ENCODE measurements at places on chromosomes 1 and 21.

DNA sequence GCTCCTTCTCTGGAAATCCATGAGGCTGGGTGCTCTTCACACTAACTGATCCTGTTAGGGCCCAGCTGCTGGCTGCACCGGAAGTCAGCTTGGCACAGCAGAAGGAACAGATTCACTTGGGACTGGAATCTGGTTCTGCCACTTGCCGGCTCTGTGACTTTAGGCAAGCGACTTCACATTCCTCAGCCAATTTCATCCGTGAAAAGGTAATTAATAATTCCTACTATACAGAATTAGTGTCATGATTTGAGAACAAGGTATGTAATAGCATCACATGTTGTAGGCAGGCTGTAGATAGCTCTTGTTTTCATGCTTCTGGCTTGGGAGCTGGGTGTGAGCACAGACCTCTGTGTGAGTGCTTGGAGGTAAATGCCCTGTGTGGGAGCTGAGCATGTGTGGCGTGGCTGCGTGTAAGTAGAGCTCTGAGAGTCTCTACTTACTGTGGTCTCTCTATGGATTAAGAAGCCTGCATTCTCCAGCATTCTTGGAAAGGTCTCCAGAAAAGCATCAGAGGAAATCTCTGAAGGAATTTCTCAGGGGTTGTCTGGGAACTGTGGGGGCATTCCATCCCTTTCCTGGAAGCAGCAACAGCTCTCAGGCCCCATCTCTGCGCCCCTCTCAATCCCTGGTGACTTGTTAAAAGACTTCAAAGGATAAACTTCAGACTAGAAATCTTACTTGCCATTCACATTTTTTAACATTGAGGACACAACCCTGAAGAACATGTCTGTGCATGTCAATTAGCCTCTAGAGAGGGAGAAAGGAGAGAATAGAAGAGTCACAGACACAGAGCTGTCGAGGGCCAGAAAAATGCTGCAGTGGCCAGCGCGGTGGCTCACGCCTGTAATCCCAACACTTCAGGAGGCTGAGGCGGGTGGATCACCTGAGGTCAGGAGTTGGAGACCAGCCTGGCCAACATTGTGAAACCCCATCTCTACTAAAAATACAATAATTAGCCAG, 47.7 kb upstream of the PPM1J start:
- DNase-seq = no peak

DNA sequence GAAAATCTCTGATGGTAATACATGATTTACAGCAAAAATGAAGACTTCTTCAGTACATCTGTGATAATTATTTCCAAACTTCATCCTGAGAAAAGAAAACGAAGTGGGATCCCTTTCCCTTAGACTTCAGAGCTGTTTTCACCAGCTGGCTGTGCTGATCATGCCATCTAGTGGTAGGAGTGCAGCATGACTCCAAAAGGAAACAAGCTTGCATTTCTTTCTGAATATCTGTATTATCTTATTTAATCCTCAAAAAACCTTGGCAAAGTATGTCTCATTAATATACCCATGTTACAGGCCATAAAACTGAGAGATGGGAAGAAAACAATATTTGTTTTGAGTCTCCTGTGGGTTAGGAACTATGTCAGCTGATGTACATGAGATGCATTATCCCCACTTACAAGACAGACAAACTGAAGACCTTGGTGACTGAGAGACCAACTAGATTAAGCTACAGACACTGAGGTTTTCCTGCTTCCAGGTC, 9.8 kb upstream of the GJA8 start:
- DNase-seq = peak; percentile 51

- no peak for DNase-seq
Measured at GRCh38 chr1:37410815-37411214, 63.6 kb upstream of the ZC3H12A start.

DNA sequence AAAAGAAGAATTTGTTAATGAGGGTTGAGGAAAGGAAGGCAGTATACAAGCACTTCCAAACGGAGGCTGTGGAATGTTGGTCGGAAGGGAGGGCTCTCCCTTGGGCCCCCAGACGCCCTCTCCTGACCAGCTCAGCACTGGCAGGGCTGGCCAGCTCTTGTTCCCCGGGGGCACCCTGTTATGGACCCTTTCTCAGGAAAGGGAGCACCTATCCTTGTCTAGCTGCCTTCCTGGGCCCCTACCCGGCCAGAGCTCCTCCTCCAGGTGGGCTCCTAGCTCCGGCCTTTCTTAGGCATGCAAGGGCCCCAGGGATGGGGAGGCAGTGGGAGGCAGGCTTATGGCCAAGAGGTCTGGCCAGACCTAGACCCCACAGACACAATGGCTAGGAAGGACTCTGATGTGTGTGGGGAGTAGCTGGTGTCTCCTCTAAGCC, 926 bp downstream of the BLACAT1 start:
- DNase-seq = no peak

- peak; percentile 66 for DNase-seq
Measured at GRCh38 chr1:226702318-226702956, 36.6 kb downstream of the ITPKB start.

- DNase-seq = no peak
Measured at GRCh38 chr1:111742938-111743549, 3.8 kb upstream of the INKA2 start.

DNA sequence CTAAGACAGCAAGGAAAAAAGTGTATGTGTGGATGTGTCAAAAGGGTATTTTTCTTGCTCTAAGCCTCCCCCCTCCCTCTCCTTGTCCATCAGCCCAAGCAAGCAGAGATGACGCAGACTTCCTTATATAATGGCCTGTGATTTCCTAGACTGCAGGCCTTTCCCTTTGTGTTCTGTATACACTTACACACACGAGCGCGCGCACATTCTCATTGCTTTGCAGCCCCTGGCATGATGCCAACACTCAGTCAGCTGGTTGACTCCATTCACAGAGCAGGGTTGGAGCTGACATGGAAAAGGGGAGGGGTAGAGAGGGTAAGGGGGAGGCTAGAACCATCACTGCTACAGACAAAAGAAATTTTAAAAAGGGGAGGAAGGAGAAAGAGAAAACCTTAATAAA, 41.8 kb downstream of the GATAD2B start:
- peak; percentile 86 for DNase-seq

DNA sequence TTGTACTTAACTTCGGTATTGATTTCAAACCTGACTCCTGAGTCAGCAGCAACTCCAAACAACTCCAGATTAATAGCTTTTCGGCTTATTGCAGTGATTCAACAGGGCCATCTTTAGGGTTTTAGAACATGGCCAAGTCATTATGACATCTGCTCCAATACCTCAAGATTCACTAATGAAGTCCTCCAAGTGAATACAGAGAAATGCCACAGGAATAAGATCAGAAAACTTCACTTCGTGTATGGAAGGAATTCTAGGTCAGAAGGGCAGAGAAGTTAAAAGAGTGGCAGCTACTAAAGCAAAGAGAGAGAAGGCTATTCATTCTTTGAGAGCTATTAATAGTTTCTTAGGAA, 7.6 kb upstream of the C1orf116 start:
- DNase-seq = no peak

DNA sequence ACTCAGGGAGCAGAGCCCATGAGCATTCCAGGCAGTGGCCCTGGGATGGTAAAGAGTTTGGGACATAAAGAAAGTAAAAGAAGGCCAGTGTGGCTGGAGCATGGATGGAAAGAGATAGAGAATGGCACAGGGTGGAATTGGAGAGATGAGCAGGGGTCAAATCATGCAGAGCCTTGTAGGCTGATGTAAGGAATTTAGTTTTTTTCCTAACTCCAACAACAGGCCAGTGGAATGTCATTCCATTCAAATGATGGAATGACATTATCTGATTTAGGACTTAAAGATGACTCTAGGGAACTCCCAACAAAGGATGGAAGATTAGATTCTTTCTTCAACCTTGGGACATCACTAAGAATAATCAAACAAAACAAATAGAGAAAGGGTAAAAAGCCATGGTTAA, 12.8 kb upstream of the S100A2 start:
- DNase-seq = no peak

GRCh38 chr1:85629532-85629920, 49.0 kb downstream of the CCN1 start:
- no peak for DNase-seq

DNA sequence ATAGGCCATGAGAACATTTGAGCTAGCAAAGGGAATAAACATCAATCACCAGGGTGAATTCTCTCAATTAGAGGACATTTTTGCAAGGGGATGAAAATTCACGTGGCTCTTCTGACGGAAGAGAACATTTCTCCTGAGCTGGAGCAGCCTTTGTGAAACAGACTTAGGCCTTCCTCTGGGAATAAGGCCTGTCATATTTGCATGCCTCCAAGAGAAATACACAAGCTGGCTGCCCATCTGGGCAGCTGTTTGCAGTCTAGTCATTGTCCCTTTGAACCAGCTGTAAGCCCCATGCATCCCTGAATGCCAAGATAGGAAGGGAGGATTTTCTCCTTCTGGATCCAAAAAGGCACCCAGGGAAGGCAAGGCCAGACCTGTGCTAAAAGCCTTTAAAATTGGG, 5.5 kb downstream of the LEMD1 start:
- no peak for DNase-seq

DNA sequence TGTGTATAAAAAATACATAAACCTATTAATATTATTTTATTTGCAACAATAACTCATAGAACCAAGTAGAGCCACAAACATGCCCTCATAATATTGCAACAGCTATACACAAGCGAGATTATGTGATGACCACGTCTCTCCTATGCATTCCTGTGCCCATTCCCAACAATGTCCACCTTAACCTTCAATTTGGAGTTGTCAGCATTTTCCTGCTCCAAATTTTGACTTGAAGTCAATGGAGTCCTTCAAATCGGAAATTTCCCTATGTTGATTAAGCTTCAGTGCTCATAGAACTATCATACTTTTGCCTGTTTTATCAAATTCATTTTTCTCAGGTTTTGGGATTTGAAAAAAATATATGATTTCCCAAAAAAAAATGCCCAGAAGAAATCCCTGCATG, 27.4 kb upstream of the FAM20B start:
- DNase-seq = no peak

DNA sequence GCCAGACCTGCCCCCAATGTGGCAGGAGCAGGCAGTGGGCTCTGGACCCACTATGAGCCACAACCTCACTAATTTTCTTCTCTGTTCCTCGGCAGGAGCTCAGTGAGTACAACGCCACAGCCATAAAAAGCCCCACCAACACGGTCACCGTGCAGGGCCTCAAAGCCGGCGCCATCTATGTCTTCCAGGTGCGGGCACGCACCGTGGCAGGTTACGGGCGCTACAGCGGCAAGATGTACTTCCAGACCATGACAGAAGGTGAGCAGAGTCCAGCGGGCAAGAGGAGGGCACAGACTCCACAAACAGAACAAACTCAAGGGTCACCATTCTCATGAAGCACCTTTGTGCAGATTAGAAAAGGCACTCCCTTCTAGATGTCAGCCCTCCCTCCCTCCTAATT, 79.9 kb downstream of the LACTBL1 start:
- no peak for DNase-seq

- no peak for DNase-seq
Measured at GRCh38 chr1:97976801-97977200, 56.0 kb upstream of the DPYD start.

DNA sequence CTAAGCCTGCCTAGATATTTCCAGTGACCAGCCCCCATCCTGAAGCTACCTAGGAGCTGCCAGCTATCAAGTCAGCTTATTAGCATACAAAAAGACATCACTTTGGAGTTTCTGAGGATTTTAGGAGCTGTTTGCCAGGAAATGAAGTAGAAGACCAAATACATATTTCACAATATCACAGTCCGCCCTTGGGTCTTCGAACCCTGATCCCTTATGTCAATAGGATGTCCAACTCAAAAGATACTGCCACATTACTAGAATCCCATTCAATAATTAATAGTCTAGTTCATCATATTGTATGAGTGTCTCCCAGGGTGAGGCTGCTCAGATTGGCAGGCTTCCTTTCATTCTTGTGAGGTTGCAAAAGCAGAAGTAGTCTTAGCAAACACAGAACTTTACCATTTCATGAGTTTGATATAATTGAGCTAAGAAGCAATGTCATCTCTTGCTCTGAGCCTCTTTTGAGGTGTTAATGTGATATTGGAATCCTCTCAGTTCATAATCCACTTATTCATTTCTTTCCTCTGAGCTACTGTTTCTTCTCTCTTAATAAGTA, 13.6 kb downstream of the IPO9 start:
- DNase-seq = no peak

DNA sequence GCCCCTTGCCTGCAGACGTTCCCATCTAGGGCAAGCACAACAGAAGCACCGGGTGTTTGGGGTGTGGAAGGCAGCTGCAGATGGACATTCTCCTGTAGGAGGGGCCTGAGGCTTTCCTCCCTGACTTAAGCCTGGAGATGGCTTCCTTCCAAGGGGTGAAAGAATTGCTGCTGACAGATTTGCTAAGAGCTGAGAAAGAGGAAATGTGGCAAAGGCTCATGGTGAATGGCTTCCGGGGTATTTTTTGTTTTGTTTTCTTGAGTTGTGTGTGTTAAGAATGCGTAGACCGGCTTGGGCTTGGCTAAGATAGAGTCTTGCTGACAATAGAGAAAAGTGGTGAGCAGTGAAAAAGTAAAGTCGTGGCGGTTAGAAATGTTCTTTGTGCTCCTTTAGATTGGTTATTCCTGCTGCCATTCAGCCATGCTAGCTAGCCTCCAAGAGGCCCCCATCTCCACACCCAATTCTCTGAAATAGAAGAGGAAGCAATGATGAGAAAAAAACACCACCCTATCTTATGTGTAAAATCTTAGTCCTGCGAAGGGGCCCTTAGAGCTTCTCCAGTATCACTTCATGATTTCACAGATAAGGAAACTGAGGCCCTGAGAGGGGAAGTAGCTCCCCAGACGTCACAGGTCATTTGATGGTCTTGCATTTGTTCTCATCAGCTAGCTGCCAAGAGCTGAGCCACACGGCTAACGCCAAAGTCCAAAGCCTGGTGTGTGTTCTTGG, 36.9 kb downstream of the EIF2D start:
- peak; percentile 82 for DNase-seq

DNA sequence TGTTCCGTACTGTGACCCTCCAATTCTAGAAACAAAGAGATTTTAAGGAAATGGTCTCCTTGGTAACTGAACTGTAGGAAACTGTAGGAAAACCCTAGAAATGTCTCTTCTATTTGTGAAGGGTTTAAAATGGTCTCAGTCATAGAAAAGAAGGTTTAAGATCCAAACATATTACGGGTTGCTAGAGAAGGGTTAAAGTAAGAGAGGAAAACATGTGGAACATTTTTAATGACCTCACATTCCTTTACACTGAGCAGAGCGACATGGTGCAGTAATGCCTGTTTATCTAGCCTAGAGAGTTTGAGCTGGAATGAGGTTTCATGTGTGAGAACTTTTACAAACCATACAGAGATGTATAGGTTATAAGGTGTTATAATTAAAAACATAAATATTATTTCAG, 36.9 kb upstream of the C1orf105 start:
- DNase-seq = no peak

DNA sequence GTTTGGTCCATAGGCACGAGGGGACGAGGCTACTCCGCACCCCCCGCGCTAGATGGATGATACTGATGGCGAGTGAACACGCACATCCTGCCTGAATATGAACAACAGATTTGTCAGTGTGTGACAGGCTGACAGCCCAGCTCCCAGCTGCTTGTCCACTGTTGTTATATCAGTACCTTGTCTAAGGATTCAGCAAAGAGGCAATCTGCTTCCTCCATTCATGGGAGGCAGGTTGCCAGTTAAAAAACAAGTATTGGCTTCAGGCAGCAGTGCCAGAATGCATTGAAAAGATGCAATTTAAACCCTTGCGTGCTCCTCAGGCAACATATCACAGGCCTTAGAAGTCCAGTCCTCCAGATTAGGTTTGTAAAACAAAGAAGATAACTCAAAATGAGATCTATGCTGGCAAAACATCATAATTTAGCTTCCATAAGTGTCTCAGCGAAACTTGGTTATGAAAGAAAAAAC, 223.3 kb downstream of the GPATCH2 start:
- no peak for DNase-seq

All from fibroblast of the conjunctiva (primary cell).